ENCODE measurements at places on chromosomes 7 and 10.

DNA sequence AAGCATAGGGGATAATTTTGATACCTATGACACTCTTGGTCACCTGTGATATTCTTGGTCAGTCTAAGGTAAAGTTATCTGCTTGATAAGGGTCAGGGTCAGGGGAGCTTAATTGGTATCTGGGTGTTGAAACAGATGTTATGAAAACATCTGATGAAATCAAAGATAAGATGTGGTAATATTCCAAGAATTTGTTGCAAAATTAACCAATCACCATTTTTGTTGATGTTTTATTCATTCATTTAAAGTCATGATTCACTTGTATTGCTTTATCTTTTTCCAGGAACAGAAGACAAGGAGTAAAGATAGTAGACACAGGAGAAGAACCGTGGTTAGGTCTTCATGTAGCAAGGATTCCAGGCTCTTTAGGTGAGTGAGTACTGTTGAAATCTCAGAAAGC is 103.1 kb downstream of the SEMA3C start:
- peak; percentile 32 for DNase-seq

DNA sequence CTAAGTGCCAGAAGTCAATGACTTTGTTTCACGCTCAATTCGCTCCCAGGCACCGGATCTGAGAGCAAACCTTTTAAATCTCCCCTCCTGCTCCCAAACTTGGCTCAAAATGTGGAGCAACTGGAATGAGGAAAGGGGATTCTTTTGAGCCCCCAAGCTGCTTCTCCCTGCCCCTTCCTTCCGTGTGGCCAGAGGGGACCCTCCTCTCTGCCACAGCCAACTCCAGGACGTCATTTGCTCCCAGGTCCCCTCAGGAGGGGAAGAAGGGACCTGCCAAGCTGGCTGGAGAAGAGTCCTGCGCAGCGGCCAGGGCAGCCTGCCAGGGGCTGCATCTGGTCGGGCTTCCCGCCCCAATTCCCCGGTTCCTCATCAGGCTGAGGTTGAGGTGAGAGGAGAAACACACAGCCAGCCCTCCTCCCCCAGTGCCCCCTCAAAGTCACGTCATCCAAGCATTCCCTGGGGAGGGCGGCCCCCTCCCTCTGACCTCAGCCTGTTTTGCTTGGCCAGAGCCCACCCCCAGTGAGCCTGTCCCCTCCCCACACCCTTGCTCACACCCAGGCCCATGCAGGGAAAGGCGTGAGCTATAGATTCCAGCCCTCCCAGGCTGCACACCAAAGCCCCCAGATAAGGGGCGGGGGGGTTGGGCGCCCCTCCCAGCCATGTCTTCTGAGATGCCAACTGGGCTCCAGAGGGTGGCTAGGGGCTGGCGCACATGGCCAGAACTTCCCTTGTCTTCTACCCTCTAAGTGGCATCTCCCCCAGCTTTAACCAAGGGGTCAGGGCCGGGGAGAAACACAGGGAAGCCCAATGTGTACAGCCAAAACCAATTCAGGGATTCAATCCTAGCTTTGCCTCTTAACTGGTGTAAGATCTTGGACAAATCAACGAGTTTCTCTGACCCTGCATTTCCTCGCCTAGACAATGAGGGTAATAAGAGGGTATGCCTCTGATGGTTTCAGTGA is 35.0 kb downstream of the SH3PXD2A start:
- no peak for DNase-seq

DNA sequence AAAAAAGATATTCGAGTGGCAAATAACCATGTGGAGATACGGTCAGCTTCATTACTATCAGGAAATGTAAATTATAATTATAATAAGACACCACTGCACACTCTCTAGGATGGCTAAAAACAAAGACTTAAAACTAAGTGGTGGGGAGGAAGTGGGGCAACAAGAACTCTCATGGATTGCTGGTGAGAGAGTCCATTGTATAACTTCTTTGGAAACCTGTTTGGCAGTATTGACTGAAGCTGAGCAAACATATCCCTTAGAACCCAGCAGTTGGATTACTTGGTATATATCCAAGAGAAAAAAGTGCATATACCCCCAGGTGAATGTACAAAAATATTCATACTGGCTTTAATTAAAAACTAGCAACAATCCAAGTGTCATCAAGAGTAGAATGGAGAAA is 133.7 kb upstream of the CTBP2 start:
- DNase-seq: no peak

GRCh38 chr10:88657901-88658300 is 6.3 kb upstream of the LIPF start:
- DNase-seq: no peak

GRCh38 chr10:114547056-114547455 is 111.0 kb downstream of the ABLIM1 start:
- DNase-seq: no peak

DNA sequence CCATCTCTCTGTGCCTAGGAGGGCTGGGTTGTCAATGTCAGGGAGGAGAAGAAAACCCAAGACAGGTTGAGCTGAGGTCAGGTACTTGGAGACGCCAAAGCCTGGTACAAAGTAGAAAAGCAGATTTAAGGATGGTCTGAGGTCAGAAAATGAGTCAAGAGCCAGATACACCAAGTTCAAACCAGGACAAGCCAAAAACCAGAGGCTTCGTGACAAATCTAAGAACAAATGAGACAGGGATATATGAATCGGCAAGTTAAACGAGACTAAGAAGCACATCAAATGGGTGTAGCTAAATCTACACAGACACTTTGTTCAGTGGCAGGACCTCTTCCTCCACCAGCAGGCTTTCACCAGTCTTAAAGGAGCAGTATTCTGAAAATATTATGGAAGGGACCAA is 34.2 kb downstream of the C7orf33 start:
- no peak for DNase-seq

DNA sequence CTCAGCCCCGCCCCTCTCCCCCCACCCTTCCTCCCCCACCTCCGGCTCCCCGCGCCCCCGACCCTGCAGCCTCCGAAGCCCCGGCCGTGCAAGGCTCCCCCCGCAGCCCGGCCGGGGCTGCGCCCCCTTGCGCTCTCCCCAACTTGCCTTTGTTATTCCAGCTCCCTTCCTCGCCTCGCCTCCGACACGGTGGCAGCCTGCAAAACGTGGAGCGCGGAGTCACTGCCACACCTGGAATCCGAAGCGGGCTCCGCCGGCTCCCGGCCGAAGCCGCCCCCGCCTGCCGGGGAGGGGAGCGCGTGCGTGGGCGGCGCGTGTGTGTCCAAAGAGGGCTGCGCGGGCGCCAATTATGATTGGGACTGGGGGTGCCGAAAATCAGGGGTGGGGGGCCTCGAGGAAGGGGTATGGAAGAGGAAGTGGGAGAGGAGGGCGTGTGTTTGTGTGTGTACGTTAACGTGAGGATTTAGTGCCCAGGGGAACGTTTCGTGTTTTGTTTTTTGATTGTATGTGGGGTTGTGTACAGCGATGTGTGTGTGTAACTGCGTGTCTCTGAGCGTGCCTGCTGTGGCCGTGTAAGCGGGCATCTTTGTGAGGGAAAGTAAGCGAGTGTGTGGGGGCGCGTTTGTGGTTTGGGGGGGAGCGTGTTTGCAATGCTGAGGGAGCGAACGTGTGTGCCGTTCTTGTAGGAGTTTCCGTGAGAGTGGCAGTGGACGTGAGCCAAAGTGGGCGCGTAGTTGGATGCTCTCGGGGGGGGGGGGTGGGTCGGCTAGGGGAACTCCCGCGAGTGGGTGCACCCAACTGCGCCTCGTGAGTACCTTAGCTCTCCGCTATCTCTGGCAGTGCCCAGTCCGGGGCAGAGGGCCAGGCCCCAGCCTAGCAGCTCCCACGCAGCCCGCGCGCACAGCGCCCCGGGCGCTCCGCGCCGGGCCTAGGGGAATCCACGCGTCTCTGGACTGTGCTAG is 1.2 kb upstream of the ZMIZ1 start:
- DNase-seq: peak; percentile 82

- peak; percentile 44 for DNase-seq
Measured at GRCh38 chr10:70232155-70232858, 922 bp downstream of the PPA1 start.

DNA sequence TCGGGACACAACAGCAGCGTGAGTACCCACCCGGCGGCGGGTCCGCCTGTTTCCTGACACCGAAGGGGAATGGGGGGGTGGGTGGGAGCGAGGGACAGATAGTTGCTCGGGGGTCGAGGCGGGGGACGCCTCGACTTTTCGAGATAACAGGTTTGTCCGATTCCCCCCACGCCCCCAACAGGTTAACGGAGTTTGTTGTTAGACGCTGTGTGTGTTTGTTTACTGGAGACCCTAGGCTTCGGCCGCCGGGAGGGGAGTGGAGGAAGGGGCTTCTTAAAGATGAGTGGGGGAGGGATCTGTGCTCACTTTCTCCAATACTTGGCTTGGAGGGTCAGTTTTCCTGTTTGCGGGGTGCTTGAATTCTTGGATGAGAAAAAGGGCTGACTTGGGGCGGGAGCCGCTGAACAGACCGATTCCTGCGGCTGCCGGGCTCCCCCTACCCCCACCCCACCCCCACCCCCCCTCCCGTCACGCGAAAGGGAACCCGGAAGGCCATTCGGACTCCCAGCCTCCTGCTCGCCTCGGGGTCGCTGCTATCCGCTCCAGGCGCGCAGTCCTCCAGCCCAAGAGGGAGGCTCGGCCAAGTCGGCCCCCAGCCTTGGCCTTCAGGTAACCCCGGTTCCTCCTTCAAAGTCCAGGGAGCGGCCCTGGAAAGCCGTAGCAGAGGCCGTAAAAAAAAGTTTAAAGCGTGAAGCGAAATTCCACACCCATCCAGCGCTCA is 1.0 kb downstream of the SORCS3 start:
- no peak for DNase-seq

All from HL-60 (cell line).